ENCODE measurements at places on chromosomes 6 and 20. TPM values are rescaled to one million over a fixed set of nuclear protein-coding genes. Genes with fewer than 3 reads are reported as not detected.
A peak's percentile ranks its signal among the peaks of the same experiment; 100 is the strongest.

Gene HCRTR2
- not detected for total RNA-seq

DNA sequence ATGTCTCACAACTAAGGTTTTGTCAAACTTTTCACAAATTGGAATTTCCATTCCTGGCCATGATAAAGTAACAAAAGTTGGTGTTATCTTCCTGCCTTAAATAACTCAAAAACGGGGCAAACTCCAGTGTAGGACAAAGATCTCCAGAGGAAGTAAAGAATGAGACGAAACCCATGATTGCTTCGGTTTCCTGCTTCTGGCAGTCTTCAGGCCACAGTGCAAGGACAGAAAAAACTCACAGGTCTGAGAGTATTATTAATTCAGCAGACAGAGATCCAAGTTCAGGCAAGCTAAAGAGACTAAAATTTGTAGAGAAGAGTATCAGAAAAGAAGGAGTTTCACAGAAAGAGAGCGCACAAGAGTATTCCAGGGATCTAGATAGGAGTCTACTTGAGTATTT is 64.8 kb upstream of the RCAN2 start:
- no peak for DNase-seq

DNA sequence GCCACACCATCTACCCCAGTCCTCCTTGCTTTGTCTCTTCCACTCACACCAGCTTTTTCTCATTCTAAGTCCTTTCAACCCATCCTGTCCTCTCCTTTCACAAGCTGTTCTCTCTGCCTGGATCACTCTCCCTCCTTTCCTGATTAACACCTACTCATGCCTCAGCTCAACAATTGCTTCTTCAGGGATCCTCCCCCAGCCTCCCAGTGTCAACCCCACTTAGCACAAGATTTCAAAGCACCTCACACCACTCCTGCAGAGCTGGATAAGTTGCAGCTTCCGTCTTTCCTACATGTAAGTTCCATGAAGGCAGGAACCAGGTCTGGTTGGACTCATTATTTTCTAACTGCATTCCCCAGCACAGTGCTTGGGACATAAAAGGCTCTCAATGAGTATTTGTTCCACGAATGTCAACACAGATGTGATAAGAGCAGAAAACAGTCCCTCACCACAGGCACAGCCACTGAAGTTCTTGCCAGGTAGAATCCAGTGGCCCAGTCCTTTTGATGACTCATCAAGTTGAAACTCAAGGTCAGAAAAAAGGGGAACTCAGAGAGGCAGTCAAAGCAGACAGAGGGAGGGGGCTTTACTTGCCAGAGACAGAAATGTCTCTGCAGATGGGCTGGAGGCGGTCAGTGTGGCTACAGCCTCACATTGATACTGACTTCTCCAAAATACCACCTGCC is 193.4 kb upstream of the PRDM1 start:
- no peak for DNase-seq

- DNase-seq: no peak
These were observed 210.9 kb downstream of the TFAP2B start for GRCh38 chr6:51029561-51029960.

DNA sequence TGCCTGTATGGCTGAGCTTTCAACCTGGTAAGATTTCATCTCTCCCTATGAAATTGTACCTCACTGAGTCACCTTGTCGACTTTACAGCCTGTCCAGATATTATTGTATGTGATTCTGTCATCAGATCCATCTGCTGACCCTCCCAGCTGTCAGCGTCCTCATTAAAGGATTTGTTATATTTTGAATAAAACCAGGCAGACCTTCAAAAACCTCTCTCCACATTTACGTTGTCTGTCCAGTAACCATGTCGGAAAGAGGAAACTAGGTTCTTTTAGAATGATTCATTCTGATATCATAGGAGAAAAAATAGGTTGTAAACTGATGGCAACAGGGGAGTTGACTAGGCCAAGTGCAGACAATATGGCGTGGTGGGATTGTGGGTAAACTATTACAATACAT is 38.5 kb downstream of the TSPYL4 start:
- DNase-seq: peak; percentile 11

DNA sequence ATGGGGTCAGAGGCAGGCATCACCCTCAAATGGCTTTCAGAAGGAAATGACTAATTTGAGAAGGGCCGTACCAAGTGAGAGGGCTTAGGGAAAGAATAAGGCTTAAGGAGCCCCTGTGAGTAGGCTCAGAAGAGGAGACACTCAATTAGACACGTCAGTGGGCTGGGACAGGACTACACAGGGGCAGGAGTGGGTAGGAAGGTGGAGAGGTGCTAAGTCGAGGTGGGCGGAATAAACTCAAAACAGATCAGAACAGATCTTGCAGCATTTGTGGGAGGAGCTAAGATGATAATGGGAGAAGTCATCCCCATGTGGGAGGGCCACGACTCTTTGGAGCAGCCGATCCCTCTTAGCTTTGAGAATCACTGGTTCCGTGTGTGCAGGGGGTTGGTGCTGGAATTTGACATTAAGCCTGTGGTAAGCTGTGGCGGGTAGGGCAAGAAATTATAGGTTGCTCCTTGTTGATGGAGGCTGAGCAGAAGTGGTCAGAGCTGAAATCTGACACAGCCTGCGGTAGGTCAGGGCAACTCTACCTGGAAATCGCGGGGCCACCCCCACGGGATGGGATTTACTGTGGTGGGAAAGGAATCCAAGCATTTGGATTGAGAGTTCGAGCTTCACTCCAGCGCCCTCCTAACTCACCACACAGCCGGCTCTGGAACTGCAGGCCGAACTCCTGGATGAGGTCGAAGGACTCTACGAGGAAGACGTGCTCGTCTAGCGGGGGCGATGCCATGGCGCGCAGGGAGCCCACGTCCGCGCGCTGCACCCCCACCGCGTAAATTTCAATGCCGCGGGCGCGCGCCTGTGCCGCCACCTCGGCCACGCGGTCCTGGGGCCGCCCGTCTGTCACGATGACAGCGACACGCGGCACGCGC is 2.8 kb upstream of the RBPJL start:
- no peak for DNase-seq

GRCh38 chr6:40054602-40055001 is 120.3 kb upstream of the MOCS1 start:
- no peak for DNase-seq

Gene EYA2
- total RNA-seq: 2.5 TPM

- peak; percentile 21 for DNase-seq
These were observed 46.9 kb downstream of the TMEM200A start for GRCh38 chr6:130412556-130413290.

Gene TMC2
- not detected for total RNA-seq

DNA sequence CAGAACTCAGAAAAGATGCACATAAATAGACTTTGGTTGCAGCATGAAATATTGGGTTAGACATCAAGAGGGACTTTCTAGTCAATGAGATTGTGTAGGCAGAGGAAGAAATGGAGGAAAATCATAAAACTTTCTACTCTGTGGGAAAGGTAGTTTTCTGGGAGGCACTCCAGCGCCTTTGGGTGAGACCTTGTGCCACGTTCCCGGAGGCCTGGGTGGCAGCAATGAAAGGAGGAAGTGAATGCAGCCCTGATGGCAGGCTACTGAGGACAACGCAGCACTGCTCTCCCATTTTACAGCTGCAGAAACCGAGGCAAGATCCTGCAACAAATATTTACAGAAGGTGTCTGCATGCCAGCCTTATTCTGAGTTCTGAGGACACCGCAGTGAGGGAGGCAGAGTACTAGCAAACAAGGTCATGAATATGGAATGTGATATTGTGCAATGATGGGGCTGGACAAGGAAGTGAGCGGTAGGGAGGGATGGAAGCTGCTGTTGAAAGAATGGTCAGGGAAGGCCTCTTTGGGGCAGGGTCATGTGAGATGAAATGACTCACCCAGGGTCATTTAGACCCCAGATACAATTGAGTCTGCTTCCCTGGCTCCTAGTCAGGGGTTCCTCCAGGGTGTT is 159.1 kb downstream of the TFAP2C start:
- peak; percentile 95 for DNase-seq

- DNase-seq: no peak
These were observed 1.4 kb downstream of the MPC1 start for GRCh38 chr6:166381381-166381732.

DNA sequence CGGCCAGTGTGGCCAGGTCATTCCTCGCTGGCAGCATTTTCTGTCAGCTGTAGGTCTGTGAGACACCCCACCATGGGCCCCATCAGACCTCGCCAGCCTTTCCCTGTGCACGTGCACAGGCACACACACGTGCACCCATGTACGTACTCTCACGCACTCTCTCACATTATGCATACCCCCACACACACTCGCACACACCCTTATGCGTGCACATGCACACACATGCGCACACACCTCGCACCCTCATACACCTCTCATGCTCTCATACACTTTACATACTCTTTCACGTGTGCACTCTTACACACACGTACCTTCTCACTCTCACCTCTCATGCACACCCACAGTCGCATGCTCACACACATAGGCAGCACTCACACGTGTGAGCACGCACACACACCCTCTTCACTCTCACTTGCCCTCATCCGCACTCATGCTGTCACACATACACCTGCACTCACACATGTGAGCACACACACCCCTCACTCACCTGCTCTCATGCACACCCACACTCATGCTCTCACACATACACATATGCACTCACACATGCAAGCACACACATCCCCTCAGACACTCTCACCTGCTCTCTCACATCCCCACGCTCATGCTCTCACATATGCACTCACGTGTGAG is 46.7 kb downstream of the SNX9 start:
- no peak for DNase-seq

- DNase-seq: peak; percentile 77
These were observed 65.6 kb downstream of the TULP4 start for GRCh38 chr6:158377860-158378259.

GRCh38 chr20:8587251-8587650 is 455.2 kb downstream of the PLCB1 start:
- no peak for DNase-seq
